ENCODE measurements at places on chromosomes 2 and 18.
A peak's percentile ranks its signal among the peaks of the same experiment; 100 is the strongest.

GRCh38 chr2:8520791-8521344 lies 161.0 kb upstream of the ID2 start:
- no peak for DNase-seq

- DNase-seq = no peak
Measured at GRCh38 chr18:63160172-63160995, 159.2 kb downstream of the BCL2 start.

- no peak for DNase-seq
Measured at GRCh38 chr18:78309307-78309706, 670.3 kb upstream of the SALL3 start.

- no peak for DNase-seq
Measured at GRCh38 chr2:69166812-69167468, 154.0 kb downstream of the ANTXR1 start.

DNA sequence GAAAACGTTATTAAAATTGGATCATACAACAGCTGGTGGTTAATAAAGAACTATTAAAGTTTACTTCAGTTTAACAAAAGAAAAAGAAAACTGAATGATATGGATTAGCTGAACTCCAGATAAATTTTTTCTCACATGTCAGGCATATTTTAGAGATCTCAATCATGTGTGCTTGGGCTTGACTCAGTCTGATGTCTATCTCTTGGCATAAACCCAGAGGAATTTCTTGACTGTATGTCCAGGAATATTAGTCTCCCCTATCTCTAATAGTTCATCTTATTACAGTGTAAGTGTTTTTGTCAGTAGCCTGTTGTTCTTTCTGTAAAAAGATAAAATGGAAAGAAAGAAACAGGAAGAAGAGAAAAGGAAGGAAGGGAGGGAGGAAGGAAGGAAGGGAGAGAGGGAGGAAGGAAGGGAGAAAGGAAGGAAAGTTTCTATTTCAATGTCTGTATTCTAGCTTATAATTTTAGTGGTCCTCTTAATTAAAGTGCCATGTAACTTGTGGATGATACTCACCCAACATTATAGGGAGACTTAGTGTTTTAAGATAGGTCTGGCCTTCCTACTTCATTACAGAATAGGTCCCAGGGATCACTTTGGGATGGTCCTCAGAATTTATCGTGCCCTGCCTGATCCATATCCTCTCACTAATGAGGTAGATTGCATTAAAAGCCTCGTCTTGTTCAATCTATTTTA lies 99.7 kb upstream of the UGP2 start:
- DNase-seq = no peak

DNA sequence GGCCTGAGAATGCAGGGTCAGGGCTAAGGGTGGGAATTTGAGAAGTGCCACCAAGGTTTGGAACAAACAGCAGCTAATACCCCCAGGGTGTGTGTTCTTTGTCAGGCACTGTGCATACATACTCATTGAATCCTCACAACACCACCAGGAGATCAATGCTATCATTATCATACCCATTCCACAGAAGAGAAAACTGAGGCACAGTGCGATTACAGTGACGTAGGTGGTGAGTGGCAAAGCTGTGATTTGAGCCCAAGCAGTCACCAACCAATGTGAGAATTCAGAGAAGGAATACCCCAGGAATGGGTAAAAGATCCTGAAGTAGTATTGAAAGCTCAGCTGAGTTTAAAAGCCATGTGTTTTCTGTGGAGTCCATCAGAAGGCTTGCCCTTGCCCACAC lies 281.6 kb upstream of the MGAT5 start:
- DNase-seq = no peak

DNA sequence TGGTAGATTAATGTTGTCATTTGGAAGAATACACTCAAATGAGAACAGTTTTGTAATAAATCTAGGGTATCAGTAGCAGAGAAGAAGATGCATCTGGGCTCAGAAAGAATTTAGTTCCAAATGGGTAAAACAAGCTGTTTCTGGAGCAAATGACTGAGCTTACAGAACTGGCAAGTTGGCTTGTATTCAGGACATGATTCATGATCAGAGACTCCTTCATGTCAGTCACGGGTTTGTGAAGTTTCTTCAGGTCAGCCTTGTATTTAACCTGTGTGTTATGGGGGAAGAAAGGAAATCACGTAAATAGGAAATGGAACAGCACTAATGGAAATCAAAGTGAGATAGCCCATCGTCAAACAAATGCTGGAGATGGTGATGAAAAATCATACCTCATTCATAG lies 109.1 kb downstream of the RIF1 start:
- DNase-seq = no peak

DNA sequence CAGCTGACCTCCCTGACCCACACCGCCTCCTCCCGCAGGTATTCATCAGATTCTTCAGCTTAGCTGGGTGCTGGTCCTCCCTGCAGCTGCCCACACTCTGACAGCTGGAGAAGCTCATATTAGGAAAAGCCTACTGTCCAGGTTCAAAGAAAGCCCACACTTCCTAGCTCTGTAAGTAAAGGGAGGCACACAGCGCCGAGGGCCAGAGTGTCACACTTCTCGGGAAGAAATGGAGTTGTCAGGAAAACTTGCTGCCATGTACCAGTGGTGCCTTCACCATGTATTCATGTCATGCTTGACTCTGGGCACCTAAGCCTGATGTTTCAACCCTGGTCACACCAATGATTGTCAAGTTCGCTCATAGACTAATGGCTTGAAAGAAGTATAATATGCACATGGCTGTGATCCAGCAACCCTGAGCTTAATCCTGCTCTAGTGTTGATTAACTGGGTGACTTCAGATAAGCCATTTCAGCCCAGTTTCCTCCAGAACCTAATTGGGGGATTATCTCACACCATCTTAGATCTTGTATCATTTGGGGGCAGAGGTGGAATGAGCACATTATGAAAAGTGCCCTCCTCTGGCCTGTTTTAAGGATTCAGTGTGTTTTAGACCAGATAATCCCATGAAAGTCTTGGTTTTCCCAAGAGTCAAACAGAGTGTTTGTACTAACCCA lies 180.3 kb upstream of the PARD3B start:
- no peak for DNase-seq

GRCh38 chr2:147844697-147845410 lies at the start of gene ACVR2A:
Gene ACVR2A, plus strand, starts transcription at chr2:147845029. Its CDS starts 124 bp downstream, at chr2:147845153.
- DNase-seq = peak; percentile 46

DNA sequence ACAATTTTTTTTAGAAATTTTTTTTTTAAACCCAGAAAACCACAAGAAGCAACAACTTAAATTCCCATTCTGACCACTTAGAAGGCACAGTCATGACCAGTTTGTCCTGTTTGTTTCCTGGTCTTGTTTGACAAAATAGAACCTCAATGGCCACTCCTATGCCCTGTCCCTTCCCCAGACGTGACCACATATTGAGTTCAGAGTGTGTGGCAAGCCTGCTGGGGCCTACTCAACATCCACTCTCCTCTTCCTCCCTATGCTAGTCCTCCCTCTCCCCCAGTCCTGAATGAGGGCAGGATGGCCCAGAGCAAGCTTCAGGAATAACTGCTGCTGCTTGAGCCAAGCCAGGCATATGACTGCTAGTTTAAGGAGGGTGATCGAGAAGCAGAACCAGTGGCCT lies 89.6 kb downstream of the PRELID3A start:
- DNase-seq = no peak

- no peak for DNase-seq
Measured at GRCh38 chr2:196592911-196593881, 46.3 kb upstream of the CCDC150 start.

- no peak for DNase-seq
Measured at GRCh38 chr18:394262-394986, 106.1 kb downstream of the COLEC12 start.

GRCh38 chr2:109129921-109130722 lies 1.1 kb downstream of the SH3RF3 start:
- DNase-seq = no peak

DNA sequence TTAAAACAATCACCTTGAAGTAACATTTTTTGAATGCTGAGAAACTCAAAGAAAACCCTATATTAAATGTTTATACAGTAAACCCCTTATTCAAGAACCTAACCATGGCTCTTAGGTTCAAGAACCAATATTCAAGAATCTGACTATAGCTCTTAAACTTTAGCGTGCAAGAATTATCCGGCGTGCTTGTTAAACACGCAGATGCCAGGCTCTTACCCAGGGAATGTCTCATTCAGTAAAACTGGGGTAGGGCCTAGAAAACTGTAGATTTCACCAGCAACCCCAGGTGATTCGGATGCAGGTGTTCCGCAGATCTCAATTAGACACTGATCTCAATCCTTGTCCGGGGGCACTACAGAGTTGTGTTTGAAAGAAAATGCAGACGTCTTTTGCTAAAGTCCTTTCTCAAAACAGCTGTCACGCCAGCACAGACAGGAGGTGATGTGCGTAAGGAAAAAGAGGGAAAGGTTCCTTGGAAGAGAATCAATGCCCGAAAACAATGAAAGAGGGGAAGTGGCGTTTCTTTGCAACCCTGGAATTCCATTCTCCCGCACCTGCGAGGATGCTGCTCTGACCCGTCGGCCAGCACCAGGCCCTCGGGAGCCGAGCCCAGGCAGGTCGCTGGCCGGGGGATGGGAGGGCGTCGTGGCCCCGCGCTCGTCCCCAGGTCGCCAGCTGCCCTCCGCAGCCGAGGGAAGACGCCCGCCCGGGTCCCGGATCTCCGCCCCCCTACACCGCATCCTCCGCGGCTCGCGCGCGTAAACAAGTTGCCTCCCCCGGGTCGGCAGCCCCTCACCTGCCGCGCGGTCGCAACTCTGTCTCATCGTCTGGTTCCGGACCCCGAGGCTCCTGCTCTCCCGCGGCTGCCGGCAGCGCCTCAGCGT lies 851 bp downstream of the EIF2AK3 start:
- DNase-seq = peak; percentile 18

GRCh38 chr2:113015655-113016054 lies 10.4 kb downstream of the IL36A start:
- DNase-seq = no peak

DNA sequence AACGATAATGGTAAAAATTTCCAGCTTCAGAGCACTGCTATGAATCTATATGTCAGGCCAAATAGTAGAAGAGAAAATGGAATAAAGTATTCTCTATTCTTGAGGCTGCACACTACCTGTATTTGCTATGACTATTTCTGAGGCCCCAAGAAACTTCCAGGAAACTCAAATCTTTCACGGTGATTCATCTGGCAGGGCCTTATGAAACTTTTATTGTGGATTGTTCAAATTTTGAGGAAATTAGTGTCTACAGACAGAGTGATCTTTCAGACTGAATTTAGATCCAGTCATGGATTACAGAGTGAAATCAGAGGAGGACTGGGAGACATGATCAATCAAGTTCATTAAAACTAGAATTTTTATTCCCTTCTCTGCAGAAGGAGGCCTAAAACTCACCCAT lies 4.1 kb upstream of the VSNL1 start:
- DNase-seq = no peak

DNA sequence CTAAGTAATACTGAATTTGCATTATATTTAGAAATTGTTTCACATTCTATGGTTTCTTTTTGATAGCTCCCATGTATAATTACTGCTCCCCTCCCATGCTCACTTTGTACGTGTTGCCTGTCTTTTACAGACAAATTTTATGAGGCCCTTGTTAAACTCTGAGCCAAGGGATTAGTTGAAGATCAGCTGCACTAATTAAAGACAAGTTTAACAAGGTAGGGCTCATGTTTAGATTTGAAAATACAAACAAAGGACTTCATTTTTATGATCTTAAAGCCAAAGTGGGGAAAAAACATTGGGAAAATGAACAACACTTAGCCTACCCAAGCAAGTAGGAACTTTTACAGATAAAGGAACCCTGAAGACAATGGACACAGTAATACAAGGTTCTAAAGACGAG lies 46.2 kb downstream of the ARHGAP28 start:
- DNase-seq = no peak

- no peak for DNase-seq
Measured at GRCh38 chr18:9055185-9055584, 47.3 kb upstream of the NDUFV2 start.

DNA sequence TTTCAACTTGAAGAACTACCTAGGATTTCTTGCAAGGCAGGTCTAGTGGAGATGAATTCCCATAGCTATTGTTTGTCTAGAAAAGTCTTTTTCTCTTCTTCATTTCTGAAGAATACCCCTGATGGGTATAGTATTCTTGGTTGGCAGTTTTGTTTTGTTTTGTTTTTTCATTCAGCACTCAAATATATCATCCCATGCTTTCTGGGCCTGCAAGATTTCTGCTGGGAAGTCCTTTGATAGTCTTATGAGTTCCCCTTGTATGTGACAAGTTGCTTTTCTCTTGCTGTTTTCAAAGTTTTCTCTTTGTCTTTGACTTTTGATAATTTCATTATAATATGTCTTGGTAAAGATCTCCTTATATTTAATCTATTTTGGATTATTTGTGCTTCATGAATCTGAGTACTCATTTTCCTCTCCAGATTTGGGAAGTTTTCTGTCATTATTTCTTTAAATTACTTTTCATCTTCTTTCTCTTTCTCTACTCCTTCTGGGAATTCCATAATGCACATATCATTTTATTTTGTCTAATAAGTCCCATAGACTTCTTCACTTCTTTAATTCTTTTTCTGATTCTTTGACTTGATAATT lies 101.5 kb downstream of the DSC3 start:
- DNase-seq = no peak

DNA sequence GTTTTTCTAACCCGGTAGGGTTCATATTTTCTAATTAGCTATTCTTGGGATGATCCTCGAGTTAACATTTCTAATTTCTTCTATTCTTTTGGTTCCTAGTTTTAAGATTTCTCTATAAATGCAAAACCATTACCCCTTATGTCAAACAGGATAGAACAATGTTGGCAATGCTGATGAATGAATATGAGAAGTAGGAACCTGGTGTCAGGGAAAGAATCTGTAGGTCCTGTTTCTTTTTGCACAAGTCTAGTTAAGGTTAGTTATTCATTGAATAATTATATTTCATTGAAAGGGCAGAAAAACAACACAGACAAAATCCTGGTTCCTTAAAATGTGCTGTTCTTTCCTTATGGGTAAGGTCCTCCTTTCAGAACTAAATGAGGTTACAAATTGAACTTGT lies 766.4 kb upstream of the FAM98A start:
- no peak for DNase-seq

Measured in prostate gland (tissue), 2 donors.